ENCODE measurements at places on chromosomes 11 and 22.

GRCh38 chr11:62082292-62082657 is 41.5 kb upstream of the INCENP start:
- no peak for DNase-seq

GRCh38 chr11:44116234-44116830 is 20.9 kb downstream of the EXT2 start:
- DNase-seq: no peak

DNA sequence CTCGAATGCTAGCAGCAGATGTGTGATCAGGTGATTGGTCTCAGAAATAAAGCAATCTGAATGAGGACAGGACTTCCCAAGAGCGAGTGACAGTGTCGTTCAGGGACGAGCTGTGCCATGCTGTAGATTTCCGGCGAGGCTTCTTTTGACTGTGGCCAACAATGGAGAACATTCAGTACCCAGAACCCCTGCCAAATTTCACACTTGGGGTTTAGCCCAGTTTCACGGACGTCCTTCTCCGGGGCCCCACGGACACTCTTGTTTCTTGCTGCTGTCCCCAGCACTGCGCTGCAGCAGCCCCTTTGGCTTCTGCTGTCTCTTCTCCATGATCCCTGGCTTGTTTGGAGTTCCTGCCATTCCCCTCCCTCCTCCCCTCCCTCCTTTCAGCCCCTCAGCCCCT is 115.1 kb upstream of the GRAMD1B start:
- DNase-seq: no peak

DNA sequence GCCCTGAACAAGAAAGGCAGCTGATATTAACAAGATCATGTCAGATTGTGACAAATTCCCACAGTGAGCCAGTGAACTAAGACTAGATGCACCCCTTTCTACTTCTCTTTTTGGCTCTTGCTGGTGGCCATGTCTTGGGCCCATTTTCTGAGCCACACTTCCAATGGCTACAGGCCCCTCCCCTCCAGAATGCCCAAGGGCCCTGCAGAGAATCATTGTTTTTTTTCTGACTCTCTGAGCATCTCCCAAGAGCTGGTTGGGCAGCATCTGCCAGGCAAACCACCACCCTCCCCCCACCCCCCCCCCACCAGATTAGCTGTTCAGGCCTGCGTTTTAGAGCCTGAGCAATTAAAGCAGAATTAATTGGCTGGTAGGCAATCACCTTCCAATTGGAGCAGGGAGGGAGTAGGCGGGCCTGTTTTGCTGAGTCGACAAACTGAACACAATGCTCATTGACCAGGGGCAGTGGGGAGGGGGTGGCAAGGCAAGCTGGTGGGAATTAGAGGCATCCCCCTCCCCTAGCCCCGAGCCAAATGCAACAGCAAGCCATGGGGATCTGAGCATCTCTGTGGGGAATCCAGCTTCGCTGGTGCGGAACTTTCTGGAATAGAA is 541.4 kb downstream of the MN1 start:
- no peak for DNase-seq

- DNase-seq: no peak
These were observed 281.7 kb downstream of the NXPE2 start for GRCh38 chr11:114959953-114960505.

- DNase-seq: no peak
These were observed 34.3 kb downstream of the LDLRAD3 start for GRCh38 chr11:35978183-35978582.

DNA sequence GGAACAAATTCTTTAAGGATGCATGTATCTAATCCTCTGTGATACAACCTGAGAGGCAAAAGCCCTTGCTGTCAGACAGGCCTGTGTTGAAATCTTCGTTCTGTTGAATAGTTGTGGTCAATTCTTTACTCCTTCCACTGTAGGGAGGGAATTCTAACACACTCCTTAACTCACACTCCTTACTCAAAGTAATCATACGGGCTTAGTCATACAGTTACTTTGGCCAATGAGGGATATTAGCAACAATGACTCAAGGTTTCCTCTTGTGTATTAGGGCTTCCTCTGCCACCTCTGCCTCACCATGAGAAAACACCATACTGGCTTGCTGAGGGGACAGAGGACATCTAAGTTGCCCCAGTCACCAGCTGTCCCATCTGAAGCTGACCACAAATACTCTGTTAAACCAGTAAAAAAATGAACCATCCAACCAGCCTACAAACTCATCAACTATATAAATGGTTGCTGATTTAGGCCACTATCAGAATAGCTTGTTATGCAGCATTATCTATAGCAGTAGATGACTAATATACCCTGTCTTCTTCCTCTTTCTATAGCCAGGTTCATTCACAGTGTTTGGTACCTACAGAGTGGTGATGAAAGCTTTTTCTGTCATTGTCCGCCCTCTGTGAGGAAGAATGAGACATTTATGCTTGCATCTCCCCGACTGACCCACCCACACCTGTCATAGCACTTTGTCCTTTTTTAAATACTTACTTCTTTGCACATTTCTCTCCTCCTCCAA is 322.8 kb upstream of the SYN3 start:
- no peak for DNase-seq

GRCh38 chr11:1694064-1694845 is 2.7 kb upstream of the KRTAP5-6 start:
- DNase-seq: peak; percentile 46

- DNase-seq: no peak
These were observed 5.6 kb downstream of the PIM3 start for GRCh38 chr22:49966041-49966773.

DNA sequence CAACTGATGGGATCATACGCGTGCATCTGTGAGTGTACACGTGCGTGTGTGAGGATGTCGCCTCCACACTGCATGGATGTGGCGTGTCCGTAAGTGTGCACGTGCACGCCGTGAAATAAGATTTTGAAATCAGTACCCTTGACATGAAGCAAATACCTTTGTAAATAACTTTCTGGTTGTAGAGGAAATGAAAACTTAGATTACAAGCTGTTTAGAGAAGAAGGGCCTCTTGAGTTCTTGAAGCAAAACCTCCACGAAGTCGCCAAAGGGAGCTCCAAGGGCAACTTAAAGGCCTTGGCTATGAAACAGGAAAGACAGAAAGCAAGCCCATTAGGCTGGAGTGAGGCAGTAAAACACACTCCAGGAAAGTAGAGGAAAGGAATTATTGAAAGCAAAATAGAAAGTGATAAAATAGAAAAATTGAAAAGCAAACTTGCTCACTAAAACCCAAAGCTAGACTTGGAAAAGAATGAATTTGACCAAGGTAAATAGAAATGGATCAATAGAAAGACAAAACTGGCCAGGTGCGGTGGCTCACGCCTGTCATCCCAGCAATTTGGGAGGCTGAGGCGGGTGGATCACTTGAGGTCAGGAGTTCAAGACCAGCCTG is 29.7 kb upstream of the TOLLIP start:
- no peak for DNase-seq

- DNase-seq: no peak
These were observed 540.4 kb downstream of the BUD13 start for GRCh38 chr11:116232364-116232828.

DNA sequence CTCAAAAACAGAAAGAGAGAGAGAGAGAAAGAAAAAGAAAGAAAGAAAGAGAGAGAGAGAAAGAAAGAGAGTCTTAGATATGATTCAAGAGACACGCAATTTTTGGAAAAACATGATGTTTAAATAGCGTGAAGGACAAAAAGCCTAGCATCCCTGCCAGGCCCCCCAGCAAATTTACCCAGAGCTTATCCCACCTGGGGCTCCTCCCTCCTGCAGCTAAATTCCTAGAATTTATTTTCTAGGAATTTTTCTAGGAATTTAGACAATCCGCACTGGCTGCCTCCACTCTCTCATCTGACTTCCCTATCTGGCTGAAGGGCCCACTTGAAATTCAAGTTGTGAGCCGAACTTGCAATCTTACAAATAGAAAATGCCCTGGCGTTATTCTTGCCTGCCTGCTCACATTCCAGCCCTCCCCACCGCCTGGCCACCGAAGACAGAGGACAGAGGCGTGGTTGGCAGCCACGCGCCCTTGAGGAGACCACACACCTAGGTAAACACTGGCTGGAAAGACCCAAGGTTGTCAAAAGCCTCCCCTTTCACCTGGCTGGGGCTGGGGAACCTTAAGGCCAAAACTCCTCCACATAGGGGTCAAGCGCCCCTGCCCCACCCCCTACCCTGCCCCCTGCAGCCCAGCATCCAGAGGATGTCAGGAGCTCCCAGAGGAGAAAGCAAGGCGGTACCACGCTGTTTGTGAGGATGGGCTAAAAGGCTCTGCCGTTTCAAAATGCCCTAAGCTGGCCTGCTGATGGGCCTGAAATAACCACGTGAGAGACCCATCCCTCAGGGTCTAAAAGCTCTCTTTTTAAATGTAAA is 42.2 kb downstream of the AHNAK start:
- no peak for DNase-seq

- no peak for DNase-seq
These were observed 30.0 kb downstream of the PRDM10 start for GRCh38 chr11:129972611-129973010.

- no peak for DNase-seq
These were observed 20.5 kb downstream of the UBE2L3 start for GRCh38 chr22:21587803-21588611.

DNA sequence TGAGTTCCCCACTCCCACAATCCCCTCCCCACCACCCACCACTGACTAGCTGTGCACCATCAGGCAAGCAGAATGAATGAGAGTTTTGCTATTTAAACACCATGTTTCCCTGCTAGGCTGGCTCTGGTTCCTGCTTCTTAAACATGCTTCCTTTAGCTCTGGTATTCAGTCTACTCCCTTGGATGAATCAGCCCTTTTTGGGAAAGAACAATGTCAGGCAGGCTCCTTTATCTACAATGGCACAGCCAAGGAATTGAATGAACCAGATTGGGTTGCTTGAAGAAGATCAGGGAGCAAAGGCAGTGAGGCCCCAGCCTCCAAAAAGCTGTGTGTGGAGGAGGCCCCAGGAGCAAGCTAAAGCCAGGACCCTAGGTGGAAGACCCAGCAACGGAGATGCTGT is 92.9 kb upstream of the ISX start:
- DNase-seq: no peak

GRCh38 chr22:28027453-28028448 is 108.7 kb upstream of the PITPNB start:
- DNase-seq: no peak

GRCh38 chr11:83070731-83071566 is 748 bp downstream of the RAB30 start:
- DNase-seq: no peak

GRCh38 chr11:62152245-62153086 is 28.7 kb downstream of the INCENP start:
- DNase-seq: no peak

DNA sequence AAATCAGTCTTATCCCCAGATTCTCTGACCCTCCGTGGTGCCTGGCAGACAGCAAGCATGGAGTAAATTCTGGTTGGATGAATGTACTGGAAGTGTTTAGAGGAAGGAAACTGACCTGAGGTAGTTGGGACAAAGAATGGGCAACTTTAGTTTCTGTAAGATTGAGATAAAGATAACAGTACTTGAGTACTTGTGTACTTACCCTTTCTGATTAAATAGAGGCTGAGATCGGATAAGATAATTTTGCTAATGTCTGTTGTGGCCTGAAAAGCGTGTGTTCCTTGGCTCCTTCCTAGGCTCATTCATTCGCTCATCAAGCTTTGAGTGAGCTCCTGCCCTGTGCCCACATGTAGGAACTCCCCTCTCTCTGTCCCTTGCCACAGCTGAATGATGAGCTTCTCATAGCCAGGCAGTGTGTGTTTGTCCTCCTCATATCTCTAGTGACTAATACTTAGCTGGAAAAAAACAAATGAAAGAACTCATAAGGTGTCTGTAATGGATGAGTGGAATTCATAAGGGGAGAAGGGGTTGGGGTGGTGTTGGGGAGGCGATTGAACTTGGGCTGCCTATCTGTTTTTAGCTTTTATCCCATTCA is 118.1 kb downstream of the DBX1 start:
- DNase-seq: no peak

GRCh38 chr22:36830601-36831000 is 13.8 kb upstream of the PVALB start:
- DNase-seq: no peak

GRCh38 chr11:17472467-17472866 is 4.2 kb downstream of the ABCC8 start:
- DNase-seq: no peak
